ENCODE measurements at places on chromosomes 2 and 18. TPM values are rescaled to one million over a fixed set of nuclear protein-coding genes. Genes with fewer than 3 reads are reported as not detected.

DNA sequence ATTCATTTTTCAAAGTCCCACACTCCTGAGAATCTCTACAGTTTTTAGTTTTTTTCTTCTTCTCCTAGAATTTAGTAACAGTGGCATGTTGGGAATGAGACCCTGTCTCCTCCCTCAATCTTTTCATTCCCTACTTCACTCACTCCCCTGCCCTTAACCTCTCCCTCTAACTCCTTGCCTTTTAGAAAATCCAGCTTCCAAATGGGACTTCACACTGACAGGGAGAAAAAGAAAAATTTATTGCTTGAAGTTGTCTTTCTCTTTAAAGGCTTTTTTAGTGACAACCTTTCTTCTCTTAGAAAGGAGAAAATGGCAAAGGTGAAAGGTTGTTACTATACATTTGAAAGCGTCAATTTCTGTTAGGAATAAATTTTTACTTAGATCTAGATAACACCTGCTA is 359.2 kb downstream of the CDH7 start:
- no peak for DNase-seq

GRCh38 chr2:11437602-11438001 is 28.4 kb downstream of the E2F6 start:
- DNase-seq, result no peak

- DNase-seq, result no peak
These were observed 57.7 kb upstream of the ST6GAL2 start for GRCh38 chr2:106943468-106944200.

DNA sequence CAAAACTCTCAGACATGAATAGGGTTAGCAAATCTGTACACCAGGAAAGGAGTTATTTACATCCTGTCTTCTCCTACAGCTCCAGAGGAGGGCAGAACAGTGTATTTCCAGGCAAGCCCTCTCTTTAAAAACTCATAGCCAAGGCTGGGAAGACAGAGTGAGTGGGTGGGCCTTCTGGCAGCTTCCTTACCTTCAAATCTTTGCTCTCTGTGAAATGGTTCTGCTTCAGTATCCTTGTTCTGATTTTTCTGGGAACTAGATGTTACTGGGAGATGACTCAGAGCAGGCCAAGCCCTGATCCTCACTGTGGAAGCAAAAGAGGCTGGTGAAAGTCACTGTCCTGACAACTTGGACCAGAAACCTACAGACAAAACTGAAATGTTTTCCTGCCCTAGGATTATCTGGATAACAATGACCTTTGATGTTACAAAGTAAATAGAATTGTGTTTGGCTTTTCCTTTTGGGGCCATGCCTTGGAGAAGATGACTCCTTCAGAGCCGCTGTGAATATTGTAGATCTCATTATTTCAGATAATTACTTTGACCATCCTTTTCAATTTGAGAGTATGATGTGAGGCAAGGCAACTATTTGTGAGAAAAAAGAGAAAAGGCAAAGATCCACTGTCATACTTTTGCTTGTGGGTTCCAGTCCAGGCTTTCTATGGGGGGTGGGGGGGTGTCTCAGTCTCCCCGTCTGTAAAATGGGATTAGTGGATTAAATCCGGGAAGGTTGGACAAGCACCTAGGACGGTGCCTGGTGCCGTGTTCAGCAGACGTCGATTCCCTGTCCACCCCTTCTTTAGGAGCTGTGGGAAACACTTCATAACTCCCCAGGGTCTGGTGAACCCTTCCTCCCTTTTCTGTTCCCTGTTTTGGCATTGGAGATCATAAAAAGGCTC is 644 bp upstream of the QPCT start:
- peak; percentile 29 for DNase-seq

DNA sequence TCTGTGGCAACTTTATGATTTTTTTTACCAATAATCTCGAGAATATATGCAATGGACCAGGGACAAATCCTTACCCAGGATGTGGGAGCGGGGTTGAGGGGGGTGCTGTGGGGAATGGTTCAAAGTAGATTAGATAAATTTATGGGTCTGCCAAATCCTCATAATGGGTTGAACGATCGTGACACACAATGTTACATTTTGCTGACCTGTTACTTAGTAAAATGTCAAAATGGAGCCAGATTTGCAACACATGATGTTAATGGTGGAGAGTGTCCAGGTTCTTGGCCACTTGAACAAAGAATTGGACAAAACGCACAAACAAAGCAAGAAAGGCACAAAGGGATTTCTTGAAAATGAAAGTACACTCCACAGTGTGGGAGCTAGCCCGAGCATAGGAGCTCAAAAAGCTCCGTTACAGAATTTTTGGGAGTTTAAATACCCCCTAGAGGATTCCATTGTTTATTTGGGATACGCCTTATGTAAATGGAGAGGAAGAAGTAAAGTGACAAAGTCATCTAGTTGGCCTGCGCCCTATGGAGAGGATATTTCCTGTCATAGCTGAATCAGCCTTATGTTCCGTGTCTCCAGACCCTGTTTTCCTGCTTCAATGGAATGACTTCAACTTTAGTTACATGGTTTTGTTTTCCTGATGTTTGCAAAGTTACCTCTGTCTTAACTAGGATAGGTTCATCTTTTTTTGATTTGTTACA is 776.0 kb downstream of the DCC start:
- DNase-seq, result no peak

GRCh38 chr18:59083136-59083818 is 56.4 kb upstream of the SEC11C start:
- no peak for DNase-seq

DNA sequence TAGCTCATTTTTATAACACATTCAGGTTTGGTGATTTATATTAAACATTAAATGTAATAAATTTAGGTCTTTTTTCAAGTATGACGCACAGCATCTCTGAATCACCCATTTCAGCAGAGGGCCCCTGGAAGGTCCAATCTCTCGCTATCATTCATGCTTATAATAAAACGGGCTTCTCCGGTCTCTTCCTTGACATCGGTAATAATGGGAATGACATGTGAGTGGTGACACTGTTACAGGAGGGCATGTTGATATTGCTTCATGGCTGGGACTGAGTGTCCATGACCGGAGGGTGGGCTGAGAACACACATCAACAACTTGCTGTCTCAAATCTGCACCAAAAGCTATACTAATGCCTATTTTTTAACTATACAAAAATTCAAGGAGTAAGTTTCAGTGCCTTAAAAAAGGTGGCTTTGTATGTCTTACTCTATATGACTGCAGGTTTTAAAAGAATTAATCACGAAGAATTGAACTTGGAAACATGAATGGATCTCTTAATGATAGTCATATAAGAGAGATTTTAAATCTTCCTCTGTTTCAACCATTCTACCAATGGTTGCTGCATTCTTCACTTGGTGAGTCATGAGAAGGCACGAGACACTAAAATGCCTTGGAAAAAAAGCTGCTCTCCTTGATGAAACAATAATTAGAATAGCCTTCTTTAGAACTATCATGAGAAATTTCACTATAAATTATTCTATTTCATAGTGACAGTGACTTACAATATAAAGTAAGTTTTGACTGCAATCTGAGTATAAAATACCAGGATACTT is 101.9 kb upstream of the NRP2 start:
- no peak for DNase-seq

GRCh38 chr18:33923980-33924379 is 300.7 kb downstream of the NOL4 start:
- DNase-seq, result no peak

- no peak for DNase-seq
These were observed 307.9 kb downstream of the NBAS start for GRCh38 chr2:15253247-15253646.

DNA sequence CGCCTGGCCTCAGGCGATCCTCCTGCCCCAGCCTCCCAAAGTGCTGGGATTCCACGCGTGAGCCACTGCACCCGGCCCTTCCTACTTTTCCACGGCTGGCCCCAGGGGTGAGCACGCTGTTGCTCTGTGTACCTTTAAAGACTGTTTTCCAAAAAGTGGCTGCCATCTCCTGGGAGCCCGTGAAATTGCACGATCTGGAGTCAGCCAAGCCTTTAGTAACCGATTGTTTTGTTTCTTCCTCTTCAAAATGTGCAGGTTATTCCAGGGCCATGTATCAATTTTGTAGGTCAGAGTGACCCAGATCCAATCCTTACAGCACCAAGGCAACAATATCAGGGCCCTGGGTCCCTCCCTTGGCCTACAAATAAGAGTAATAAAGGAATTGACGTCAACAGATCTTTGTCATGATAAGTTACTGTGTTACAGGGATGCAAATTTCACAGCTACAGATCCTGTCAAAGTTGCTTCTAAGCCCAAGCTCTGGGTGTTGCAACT is 135.6 kb upstream of the ZNF236 start:
- peak; percentile 76 for DNase-seq

DNA sequence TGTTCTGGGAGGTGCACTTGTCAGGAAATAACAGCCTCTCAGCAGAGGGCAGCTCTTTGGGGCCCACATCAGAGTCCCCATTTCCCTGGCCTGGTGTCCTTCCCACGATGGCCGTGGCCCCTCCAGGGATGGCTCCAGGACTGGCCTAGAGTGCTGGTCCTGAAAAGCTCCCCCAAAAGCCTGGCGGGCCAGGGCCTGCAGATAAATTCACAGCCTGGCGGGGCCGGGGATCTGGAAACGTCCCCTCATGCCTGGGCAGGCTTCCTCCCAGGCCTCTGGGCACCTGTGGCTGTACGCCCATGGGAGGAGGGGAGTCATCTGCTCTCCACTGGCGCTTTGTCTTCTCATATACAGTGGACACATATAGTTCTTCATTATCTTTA is 52.6 kb upstream of the HS6ST1 start:
- DNase-seq, result no peak

DNA sequence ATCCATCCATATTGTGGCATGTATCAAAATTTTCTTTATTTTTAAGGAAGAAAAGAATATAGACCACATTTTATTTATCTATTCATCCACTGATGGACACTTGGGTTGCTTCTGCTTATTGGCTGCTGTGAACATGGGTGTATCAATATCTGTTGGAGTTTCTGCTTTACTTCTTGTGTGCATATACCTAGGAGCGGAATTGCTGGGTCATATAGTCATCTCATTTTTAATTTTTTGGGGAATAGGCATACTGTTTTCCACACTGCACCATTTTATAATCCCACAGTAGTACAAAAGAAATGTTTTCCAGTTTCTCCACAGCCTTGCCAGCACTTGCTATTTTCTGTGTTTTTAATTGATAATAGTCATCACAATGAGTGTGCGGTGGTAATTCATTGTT is 197.2 kb downstream of the ACKR3 start:
- no peak for DNase-seq

DNA sequence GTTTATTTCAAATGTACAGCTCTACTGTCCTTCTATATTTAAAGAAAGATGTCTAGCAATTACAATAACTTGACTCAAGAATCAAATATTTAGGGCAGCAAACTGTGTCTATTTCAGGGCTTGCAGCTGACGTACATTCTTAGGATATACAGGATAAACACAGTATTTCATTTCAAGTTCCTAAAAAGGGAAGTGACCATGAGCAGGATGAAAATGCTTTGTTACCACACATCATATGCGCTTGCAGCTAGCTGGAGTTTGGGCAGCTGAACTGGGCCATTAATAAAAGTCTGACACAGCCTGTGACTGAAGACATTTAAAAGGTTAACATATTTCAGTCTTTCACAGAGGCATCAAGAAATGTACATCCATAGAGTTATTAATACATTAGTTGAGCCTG is 264.6 kb upstream of the TRIB2 start:
- no peak for DNase-seq

GRCh38 chr18:27763936-27764335 is 413.0 kb downstream of the CDH2 start:
- no peak for DNase-seq

GRCh38 chr18:37362158-37362890 is 203.3 kb downstream of the CELF4 start:
- DNase-seq, result no peak

The RNF144A gene
- total RNA-seq, result 35.0 TPM

The MBD1 gene
- 94.8 TPM for total RNA-seq

The LIPG gene
- under 0.01 TPM for total RNA-seq

The CCBE1 gene
- total RNA-seq, result under 0.01 TPM

The CCDC148 gene
- total RNA-seq, result not detected

The DNPEP gene
- total RNA-seq, result 118 TPM

The CAPN14 gene
- total RNA-seq, result 1.9 TPM

The SNX17 gene
- 130 TPM for total RNA-seq
